Globus pallidus (tissue), 1 donor: ENCODE measurements at places on chromosomes 1 and 21.

DNA sequence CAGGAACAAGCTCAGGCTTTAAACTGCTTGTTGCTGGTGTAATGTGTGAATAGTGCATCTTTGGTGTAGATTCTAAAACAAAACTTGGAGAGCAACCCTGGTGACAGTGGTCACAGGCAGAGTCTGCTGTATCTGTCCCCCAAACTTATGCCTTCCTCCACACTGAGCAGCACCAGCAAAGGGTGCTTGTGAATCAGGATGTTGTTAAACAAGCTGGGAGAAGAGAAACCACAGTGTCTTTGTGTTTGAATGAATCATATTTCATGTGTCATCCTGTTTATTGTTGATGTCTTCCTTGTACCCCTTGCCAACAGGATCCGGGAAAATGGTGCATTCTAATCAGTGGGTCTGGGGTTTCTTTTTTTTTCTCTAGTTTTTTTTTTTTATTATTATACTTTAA, 91.9 kb upstream of the COG2 start:
- DNase-seq: no peak

- no peak for DNase-seq
These were observed 1.7 kb upstream of the TRIM33 start for GRCh38 chr1:114512595-114513280.

DNA sequence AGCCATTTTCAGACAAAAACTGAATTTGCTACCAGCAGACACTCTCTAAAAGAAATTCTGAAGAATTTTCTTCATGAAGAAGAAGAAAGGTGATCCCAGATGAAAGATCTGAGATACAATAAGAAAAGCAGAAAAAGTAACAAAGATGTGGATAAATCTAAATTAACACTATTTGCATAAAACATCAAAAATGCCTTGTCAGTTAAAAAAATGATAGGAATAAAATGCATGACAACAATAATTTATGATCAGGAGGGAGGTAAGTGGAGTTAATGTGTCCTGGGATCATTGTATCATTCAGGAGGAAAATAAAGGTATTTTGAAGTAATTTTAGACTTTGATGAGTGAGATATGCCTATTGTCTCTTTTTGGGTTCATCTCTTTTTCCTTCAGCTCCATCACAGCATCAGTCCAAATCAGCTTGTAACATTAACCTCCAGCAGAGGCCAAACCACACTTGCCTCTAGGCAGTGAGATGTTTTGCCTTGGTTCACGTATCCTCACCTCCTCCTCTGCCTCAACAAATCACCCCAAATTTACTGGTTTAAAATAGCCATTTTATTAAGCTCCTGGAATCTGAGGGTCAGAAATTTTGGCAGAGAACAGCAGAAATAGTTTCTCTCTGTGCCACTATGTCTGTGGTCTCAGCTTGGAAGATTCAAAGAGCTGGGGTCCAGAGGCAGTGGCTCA, 76.9 kb upstream of the HIVEP3 start:
- DNase-seq: no peak

DNA sequence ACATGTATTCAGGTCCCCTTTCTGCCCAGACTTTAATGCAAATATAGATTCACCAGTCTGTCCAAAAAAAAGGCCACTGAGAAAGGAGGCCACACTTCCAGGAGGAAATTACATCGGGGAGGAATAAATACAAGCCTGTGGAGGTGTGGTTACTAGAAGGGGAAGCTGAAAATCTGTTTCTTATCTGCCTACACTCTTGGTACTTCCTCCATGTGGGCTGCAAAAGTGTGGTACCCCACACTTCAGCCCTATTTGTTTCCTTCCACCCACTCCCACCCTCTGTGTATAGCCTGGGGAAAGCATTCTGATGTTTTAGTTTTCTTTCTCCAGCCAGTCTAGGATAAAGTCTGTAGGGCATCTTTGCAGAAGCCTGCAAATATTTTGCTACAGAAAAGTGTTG, 38.4 kb downstream of the UTP25 start:
- no peak for DNase-seq
